ENCODE measurements at places on chromosomes 2 and 18.

GRCh38 chr2:10971161-10971887, 59.6 kb downstream of the KCNF1 start:
- no peak for DNase-seq

- DNase-seq: no peak
Observed at GRCh38 chr2:36427790-36428243, 72.2 kb downstream of the CRIM1 start.

- no peak for DNase-seq
Observed at GRCh38 chr18:5424903-5425664, 118.7 kb downstream of the EPB41L3 start.

DNA sequence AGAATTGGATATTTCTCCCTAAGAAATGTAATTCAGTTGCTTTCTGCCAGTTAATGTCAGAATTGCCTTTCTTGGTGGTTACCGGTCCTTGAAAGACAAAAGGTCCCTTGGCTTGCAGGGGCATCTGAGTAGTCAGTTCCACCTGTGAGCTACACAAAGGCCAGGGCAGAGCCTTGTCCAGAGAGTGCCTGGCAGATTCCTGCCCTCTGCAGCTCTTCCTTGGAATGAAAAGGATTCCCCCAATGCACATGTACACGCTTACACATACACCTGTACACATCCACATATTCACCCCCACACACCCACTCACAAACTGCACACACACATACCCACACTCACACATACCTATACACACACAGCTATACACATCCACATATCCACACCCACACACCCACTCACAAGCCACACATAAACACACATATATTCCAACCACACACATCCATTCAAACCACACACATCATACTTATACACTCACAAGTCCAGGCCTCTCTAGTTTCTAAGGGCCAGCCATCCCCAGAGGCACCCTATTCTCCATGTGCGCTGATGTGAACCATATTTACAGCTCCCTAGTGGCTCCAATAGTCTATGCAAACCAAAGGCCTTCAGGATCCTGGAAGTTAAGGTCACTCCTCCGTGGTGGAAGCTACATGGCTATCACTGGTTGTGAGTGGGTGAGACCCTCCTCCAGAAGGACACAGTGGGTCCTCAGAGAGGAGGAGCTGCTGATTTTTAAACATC, 9.6 kb downstream of the CYRIA start:
- no peak for DNase-seq

- no peak for DNase-seq
Observed at GRCh38 chr18:27645929-27646328, 460.8 kb upstream of the CHST9 start.

GRCh38 chr2:65027616-65028244, 28.5 kb upstream of the CEP68 start:
- no peak for DNase-seq

- DNase-seq: no peak
Observed at GRCh38 chr2:68658266-68658665, 14.9 kb downstream of the PROKR1 start.

- no peak for DNase-seq
Observed at GRCh38 chr2:201128033-201128432, 12.1 kb downstream of the CFLAR start.

- no peak for DNase-seq
Observed at GRCh38 chr18:49723648-49724180, 89.6 kb downstream of the ACAA2 start.

DNA sequence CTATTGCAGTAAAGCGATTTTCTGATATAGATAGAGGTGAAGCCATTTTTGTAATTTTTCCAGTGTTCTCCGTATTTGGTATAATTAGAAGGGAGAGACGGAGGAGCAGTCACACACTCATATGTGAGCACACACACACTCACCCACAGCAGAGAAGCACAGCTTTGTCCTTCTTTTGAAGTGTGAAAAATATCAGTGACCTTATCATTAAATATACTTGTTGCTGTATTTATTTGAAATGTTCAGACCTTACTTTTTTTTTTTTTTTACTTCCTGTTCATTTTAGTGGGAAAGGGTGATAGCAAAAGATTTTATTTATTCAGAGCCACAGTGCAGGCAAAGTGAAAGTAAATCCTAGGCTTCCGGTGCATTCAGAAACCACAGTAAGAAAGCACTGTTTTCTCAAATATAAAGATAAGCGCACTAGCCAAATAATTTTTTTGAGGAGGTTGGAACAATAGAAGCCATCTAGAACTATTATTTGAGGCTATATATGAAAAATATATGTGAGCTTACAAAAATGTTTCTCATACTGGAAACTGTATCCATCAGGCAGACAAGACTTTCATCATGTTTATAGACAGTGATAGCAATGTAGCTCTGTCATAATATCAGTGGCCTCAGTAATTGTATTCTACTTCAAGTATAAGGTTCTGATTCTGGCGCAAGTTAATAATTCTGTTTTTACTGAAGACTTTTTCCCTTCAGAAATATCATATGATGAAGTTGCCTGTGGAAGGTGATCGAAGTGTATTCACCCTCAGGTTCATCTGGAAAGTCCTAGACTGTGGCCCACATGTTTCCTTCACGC, 37.2 kb downstream of the TSHZ1 start:
- no peak for DNase-seq

- DNase-seq: no peak
Observed at GRCh38 chr2:184769023-184769422, 170.7 kb downstream of the ZNF804A start.

- DNase-seq: no peak
Observed at GRCh38 chr2:111884592-111884964, 585 bp upstream of the ANAPC1 start.

- DNase-seq: no peak
Observed at GRCh38 chr2:85017411-85018048, 46.6 kb downstream of the KCMF1 start.

GRCh38 chr2:2899826-2900225, 477.8 kb downstream of the EIPR1 start:
- DNase-seq: no peak

DNA sequence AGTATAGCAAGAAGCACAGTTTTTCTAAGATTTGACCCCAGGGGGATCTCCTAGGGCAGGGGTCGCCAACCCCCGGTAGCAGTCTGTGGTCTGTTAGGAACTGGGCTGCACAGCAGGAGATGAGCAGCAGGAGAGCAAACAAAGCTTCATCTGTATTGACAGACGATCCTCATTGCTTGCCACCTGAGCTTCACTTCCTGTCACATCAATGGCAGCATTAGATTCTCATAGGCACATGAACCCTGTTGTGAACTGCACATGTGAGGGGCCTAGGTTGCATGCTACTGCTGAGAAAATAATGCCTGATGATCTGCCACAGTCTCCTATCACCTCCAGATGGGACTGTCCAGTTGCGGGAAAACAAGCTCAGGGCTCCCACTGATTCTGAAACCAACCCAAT, 136.2 kb downstream of the RGPD3 start:
- no peak for DNase-seq

DNA sequence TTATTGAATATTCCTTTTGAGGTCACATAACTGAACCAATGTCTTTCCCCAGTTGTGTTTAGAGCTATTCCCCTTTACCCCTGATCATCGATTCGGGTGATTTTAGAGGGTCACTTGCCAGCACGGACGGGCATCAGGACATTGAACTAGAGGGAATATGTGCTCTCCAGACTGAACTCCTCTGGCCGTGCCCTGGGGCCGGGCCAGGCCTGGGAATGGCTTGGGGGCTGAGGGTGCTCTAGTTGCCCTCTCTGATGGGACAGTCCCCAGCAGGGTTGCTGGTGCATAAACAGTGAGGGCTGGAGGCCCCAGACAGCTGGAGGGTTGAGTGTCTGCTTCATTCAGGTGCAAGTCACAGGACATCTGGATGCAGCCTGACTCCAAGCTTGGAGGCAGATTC, 90.7 kb downstream of the SMIM21 start:
- DNase-seq: no peak

DNA sequence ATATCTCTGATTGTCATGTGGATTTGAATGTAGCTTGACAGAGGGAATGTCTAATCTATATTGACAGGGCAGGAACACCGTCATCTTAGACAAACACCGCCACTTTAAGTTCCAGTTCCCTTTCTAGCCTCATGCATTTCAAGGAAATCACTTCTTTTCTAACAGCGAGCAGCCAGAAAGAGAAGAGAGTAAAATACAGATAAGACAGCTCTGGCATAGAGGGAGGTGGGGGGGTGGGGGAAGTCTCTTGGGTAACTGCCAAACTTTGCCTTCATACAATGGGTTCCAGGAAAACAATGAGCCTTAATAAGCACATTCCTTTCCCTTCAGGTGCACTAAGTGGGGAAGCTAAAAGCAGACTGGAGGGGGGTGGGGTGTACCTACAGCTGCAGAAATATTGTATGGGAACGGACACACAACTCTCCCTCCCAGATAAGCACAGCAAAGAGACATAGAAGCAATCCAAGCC, 37.2 kb downstream of the CASP10 start:
- no peak for DNase-seq

DNA sequence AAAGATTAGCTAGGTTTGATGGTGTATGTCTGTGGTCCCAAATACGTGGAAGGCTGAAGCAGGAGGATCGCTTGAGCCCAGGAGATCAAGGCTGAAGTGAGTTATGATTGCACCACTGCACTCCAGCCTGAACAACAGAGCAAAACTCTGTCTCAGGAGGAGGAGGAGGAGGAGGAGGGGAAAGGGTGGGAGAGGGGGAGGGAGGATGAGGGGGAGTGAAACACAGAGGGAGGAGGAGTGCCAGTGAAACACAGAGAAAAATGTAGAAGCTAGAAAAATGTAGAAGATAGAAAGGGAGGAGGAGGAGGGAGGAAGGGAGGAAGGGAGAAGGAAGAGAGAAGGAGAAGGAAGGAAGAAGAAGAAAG, 387.5 kb downstream of the MTX2 start:
- no peak for DNase-seq

GRCh38 chr2:102848366-102848839, 86.6 kb downstream of the TMEM182 start:
- no peak for DNase-seq

GRCh38 chr2:106944215-106944614, 58.2 kb upstream of the ST6GAL2 start:
- DNase-seq: no peak

GRCh38 chr2:56450047-56450446, 266.3 kb downstream of the CCDC85A start:
- no peak for DNase-seq

- DNase-seq: no peak
Observed at GRCh38 chr18:42275949-42276730, 321.1 kb downstream of the PIK3C3 start.

- no peak for DNase-seq
Observed at GRCh38 chr18:57469884-57470283, 34.7 kb downstream of the ONECUT2 start.

DNA sequence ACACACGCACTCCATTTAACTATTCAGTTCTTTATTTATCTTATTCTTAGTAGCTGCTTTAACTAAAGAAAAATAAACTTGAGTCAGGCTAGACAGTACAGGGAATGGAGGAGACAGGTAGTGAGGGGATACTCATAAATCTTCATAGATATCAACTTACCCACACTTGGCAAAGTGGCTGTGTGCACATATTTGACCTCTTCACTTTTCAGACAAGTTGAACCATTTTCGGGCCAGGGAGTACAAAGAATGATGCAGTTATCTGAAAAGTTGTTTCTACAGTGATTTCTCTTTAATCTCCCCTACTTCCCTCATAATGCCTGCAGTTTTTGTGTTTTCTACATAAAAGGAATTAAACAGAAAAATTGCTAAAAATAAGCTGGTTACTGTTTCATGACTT, 307.5 kb downstream of the GULP1 start:
- no peak for DNase-seq

GRCh38 chr2:233443511-233444183, 89.4 kb downstream of the DGKD start:
- DNase-seq: peak; percentile 71

- no peak for DNase-seq
Observed at GRCh38 chr2:233598952-233599351, 18.5 kb upstream of the UGT1A8 start.

DNA sequence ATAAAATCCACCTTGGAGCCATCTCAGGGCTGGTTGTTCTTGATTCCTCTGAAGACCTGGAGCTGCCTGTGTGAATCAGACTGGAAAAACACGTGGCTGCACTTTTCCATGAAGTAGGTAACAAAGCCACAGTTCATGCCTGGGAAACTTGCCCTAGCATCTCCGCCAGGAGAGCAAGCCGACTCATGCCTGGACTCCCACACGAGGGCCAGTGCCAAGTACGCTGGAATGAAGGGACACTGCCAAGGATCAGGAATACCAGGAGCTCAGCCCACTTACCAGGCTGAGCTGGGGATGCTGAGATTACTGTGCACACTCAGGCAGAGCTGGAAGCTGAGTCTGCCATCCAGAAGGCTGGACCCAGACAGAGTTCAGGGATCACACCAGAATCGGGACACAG, 10.9 kb upstream of the FHL2 start:
- no peak for DNase-seq

DNA sequence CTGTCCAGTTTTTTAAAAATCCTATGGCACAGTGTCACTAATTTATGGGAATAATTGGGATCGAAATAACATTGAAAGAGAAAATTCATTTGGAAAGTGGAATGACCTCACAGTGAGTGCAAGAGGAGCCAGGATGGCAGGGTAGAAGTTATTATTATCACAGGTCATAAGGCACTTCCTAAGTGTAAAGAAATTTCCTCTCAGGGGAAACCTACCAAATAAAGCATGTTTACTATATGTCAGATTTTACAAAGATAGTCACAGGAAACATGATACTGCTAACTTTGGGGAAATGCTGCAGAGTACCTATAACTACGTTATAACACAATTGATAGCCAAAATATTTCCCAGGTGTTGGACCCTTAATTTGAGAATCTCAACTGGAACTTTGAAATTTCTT, 226.3 kb upstream of the SMAD7 start:
- DNase-seq: no peak

DNA sequence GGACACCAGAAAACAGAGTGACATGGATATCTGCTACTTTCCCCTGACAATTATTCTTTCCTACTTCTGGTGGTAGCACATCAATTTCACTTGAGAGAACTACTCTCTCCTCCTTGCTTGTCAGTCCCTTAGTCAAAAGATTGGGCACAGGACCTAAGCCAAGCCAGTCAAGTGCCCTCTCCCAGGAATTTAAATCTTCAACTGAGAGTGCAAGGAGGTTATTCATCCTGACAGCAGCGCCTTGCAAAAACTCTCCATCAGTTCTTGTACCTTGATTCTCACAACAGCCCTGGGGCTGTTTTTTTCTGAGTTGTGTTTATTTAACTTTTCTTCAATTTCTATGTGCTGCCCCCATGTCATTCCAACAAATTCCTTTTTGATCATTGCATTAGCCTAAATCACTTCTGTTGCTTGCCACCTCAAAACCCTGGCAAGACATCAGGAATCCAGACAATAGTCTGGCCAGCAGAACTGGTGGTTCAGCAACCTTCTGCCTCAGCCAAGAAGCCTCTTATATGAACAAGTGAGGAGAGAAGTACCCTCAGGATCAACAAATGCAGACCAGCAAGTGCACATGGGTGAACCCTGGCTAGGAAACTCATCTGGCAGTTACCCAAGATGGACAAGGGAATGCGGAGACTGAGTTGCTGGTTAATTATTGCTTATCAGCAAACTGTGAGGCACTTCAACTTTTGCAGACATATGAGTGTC, 19.4 kb downstream of the COL4A3 start:
- DNase-seq: no peak

- DNase-seq: no peak
Observed at GRCh38 chr2:223596208-223596607, 6.0 kb downstream of the SCG2 start.

Data from stimulated activated CD8-positive, alpha-beta memory T cell treated with anti-CD3 and anti-CD28 coated beads, Interleukin-4, amount 100 ng/mL, for 24 hours (primary cell).